ENCODE measurements at places on chromosomes 2 and 18.

DNA sequence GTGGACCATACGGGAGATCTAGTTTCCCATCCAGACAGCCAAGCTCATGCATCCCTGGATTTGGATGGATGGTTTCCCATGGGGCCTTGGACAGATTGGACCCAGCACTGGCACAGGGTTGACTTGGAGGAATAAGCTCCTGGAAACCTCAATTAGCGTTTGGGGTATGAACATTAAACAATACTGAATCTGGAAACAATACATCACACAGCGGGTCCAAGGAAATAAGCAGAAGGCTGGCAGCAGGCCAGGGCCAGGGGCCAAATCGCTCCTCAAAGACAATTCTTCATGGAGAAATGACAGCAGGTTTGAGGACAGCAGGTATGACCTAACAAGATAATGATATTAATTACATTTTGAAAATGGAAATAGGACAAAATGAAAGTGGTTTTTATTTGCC is 540.6 kb downstream of the RIT2 start:
- DNase-seq: no peak

DNA sequence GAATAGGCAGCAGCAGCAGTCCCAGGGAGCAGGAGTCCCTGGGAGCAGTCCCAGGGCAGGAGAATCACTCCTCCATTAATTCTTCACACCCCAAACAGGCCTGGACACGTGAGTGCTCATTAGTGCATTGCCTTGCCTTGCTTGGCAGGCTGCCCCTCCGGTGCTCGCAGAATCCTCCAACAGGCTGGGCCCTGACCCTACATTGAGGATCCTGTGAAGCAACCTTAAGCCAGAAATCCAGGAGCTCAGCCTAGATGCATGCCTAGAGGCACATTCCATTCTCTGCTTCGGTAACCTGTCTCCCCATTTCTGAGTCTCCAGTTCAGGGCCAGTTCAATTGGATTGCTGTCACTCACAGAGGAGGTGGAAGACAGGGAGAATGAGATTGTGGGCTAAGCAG is 97.4 kb upstream of the LRATD1 start:
- DNase-seq: no peak

DNA sequence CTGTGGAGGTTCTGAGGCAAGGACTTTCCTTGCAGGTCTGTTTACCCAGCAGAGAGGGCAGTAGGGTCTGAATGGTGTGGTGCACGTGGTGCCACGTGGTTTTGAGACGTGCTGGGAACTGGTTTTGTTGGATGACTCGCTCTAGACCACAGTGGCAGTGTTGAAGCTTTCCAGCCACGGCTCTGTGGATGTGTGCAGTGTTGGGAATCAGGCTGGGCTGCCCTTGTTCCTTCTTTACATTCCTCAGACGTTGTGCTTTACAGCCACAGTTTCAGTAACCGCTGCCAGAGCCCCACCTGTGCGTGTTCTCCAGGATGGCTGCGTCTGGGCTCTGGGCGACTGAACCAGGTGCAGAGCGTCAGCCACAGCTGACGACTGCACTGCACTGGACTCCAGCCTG is 8.2 kb downstream of the CTDP1 start:
- DNase-seq: no peak

GRCh38 chr2:204487447-204488229 is 57.6 kb upstream of the PARD3B start:
- no peak for DNase-seq

GRCh38 chr2:210792000-210792399 is 235.6 kb downstream of the CPS1 start:
- no peak for DNase-seq

- DNase-seq: no peak
Measured at GRCh38 chr18:42654556-42654955, 460.9 kb downstream of the RIT2 start.

- DNase-seq: no peak
Measured at GRCh38 chr18:63271148-63271547, 48.4 kb downstream of the BCL2 start.

DNA sequence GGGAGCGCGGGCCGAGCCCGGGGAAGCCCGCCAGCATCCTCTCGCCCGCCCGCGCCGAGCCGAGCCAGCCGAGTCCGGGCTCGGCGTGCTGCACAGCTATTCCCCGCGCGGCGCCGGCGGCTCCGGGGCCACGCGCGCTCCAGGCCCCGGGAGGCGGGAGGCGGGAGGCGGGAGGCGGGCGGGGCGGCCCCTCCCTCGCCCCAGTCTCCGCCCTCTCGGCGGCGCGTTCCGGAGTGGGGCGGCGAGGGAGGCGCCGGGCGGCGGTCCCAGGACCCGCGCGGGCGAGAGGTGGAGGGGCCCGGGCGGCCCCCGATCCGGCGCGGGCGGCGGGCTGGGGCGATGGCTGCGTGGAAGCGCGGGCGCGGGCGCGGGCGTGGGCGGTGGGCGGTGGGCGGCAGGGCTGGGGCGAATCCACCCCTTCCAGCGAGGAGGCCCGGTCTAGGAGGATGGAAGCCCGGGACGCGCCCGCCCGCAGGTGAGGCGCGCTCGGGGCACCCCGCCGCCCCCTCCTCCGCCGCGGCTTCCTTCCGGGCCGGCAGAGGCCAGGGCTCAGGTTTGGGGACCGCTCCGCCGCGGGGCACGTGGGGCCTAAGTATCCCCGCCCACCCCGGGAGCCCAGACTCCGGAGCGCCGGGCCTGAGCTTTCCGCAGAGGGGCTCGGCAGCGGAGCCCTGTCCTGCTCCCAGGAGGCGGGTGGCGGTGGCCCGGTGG is at the start of gene ADCY3:
Gene ADCY3 (minus strand): TSS at position 140 of the 711 bp plus-strand sequence. CDS start 1,250 bp downstream, outside the sequence.
- peak; percentile 33 for DNase-seq

DNA sequence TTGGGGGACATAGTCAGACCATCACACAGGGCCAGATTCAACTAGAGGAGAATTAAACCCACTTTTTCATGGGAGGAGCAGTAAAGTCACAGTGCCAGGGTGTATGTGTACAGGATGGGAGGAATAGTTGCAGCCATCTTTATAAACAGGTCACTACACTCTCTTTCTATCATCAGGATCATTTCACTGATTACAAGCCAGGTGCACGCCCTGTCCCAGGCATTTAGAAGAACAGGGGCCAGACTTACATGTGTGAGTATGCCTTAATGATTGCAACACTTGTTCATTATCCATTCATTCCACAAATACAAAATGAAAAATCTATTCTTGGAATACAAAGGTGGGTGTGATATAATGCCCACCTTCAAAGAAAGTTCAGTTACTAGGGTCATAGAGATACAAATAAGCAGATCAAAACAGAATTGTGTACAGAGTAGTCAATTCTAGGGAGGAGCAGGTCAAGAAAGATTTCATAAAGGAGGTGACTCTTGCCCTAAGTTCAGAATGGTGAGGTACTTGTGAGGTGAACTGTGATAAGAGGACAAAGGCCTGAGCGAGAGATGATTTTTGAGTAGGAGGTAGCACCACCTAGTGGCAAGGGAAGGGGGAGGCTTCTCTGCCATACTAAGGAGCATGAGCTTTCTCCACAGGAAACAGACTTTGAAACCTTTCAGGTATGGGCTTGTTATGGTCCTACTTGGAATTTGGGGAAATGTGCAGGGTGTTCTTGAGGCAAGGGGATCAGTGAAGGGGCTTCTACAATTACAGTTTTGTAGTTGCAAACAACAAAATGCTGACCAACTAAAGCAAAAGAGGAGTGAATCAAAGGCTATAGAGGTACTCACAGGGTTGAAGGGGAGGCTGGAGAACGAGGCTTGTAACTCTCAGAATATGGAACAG is 156.3 kb downstream of the SUCLG1 start:
- DNase-seq: peak; percentile 3

DNA sequence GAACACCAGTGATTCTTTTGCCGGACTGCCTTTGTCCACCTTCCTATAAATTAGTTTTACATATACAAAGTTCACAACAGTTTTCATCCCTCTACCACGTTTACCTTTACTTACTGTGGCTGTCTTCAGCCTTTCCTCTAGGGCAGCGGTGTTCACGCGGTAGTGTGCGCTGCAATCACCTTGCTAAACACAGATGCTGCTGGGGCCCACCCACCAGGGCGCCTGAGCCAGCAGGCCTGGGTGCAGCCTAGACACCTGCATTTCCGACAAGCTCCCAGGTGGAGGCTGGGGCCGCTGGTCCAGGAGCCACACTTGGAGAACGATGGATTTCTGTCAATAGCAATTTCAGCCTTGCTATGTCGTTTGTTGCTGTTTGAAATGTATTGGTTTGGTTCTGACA is 83.1 kb downstream of the NDUFA10 start:
- no peak for DNase-seq

GRCh38 chr2:19700861-19701585 is 200.8 kb downstream of the TTC32 start:
- no peak for DNase-seq

DNA sequence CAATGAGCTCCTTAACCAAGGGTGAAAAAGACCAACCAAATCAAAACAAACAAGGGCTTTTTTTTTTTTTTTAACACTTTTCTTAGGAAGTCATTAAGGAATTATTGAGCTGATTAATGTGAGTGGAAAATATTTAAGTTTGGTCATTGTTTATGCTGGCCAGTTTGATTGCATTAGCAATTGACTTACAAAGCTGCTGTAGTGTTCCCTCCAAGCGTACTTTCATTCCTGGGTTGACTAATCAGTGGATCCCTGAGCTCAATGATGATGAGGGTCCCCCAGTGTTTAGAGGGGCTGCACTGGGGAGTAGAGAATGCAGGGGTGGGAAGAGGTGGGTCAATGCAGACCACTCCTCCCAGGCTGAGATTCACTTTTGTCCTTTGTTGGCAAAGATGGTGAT is 119.3 kb downstream of the PRKCE start:
- no peak for DNase-seq

- DNase-seq: no peak
Measured at GRCh38 chr2:47221946-47222345, 66.8 kb upstream of the STPG4 start.

DNA sequence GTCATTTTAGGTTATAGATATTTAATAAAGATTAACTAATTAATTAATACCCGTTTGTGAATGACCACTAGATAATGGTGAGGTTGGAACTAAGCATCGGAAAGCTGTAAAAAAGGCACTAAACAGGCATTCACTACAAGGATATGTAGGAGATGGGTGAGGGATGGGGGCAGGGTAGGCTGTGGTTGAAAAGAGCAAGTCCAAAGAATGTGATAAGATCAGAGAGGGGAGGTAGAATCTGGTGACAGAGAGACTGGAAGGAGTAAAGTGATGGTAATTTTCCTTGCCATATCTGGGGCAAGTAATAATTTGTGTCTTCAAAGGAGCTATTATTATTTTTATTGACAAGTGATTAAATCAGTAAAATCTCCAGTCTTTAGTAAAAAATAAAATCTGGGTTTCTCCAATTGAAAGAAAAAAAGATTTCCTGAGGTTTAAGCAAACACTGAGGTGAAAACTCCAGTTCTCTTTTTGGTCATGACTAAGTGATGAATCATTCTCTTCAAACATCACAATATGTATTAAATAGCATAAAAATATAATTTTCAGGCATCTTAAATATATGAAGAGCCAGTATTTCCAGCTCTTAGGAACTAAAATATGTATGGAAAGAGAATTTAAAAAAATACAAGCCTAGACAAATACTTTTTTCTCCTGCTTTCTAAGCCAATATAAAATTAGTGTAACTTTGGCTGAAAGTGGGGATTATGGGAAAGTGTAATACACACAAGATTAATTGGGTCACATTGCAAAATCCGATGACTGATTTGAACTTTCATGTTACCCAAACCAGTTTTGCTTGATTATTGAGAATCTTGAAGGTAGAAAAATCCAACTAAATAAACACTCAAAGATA is 259.1 kb upstream of the RBMS1 start:
- DNase-seq: no peak

GRCh38 chr2:34031097-34031496 is 432.0 kb upstream of the FAM98A start:
- no peak for DNase-seq

DNA sequence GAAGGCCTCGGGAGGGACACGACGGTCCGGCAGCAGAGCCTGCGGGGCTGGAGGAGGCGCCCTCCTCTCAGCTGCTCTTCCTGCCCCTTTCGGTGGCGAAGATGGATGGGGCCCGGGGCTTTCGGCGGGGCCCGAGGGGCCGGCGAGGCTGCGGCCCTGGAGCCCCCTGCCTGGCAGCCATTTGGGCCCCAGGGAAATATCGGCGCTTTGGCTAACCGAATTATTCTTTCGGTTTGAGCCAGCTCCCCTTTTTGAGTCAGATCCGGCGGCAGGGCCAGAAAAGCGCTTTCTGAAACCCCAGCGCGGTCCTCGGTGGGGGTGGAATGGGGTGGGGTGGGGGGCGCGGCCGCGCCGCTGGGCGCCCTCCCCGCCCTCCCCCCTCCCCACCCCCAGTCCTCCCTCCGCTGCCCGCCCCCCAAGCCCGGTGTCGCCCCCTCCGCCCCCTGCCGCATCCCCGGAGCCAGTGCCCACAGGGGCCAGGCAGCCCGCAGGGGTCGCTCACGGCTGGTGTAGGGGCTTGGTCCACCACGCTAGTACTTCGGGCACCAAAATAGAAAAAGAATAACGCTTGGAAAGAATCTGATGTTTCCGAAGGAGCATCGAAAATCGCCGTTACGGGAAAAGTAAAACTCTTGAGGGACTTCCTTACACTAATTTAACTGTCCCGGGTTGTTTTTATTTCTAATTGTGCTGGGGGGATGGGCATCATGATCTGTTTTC is 9.1 kb upstream of the ARID5A start:
- peak; percentile 43 for DNase-seq

DNA sequence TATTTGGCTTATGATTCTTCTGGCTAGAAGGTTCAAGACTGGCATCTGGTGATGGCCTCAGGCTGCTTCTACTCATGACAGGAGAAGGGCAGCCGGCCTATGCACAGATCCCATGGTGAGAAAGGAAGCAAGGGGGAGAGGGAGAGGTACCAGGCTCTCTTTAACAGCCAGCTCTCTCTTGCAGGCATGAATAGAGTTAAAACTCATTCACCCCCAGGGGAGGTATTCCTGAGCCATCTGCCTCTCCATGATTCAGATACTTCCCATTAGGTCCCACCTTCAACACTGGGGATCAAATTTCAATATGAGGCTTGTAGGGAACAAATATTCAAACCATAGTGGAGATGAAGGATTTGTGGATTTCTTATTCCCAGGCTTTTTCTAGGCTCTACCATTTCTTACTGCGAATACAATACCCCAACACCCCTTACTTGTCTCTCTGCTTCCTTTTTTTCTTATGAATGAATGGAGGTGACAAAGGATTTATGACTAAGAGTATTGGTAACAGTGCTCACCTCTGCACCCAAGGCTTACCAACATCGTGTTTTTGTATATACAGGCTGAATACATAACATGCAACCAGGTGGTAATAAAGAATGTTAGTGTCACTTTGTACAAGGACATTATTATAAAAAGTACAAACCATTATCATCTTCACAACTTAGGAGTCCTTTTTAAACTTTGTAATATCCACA is 454.6 kb upstream of the TRIB2 start:
- DNase-seq: no peak

DNA sequence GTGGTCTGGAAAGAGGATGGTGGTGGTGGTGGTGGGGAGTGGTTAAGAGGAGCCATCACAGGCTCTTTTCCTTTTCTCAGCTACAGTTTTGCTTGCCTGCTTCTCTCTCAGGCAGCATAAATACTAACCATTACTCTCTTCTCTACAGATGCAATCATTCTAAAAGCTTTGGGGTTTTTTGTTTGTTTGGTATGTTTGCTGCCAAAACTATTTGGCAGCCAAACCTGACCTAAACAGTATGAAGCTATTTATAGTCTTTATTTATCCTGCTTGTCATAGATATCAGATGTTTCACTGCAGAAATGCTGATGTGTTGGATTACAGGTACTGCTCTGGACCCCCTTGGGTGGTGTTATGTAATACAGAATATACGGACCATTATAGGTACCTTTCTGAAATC is 15.3 kb downstream of the SIX3 start:
- no peak for DNase-seq

GRCh38 chr2:47300609-47301276 is 102.2 kb upstream of the MSH2 start:
- DNase-seq: no peak

- DNase-seq: no peak
Measured at GRCh38 chr2:149219856-149220255, 110.5 kb upstream of the LYPD6 start.

- no peak for DNase-seq
Measured at GRCh38 chr2:112144966-112145365, 6.8 kb downstream of the FBLN7 start.
